Muscle of back (tissue), 13 donors: ENCODE measurements at places on chromosomes 2 and 18. TPM values are rescaled to one million over a fixed set of nuclear protein-coding genes. Genes with fewer than 3 reads are reported as not detected.
A peak's percentile ranks its signal among the peaks of the same experiment; 100 is the strongest.

DNA sequence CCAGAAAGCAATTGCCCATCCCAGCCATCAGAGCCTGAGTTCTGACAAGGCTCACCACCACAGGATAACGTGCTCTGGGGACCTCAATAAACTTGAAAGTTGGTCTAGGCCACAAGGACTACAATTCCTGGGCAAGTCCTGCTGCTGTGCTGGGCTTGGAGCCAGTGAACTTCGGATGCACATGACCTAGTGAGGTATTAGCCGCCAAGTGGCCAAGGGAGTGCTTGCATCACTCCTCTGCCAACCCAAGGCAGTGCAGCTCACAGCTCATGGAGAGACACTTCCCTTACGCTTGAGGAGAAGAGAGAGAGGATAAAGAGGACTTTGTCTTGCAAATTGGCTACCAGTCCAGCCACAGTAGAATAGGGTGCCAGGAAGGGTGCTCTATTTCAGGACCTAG lies 219.6 kb downstream of the MBD2 start:
- no peak for DNase-seq

MATN3 gene
- 1.1 TPM for polyA plus RNA-seq

DNA sequence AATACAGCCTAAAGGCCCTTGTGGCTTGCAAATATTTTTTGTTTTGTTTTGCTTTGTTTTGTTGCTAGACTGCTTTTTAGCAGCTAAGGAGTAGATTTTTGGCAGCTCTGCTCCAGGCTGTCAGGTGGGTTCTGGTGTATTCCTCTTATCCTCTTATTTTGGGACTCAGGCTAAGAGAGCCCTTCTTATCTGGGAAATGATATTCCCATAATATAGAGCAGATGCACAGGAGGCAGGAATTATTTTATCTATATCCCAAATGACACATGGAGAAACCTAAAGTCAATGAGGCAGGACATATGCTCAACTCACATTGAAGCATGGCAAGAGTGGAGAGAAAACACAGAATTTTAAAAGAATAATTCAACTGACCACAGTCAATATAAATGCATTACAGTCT lies 369.6 kb downstream of the RIT2 start:
- no peak for DNase-seq

GRCh38 chr2:118417406-118418120 lies 329.3 kb downstream of the INSIG2 start:
- DNase-seq, result peak; percentile 10

GRCh38 chr2:186639939-186640338 lies 50.1 kb downstream of the ITGAV start:
- no peak for DNase-seq

DNA sequence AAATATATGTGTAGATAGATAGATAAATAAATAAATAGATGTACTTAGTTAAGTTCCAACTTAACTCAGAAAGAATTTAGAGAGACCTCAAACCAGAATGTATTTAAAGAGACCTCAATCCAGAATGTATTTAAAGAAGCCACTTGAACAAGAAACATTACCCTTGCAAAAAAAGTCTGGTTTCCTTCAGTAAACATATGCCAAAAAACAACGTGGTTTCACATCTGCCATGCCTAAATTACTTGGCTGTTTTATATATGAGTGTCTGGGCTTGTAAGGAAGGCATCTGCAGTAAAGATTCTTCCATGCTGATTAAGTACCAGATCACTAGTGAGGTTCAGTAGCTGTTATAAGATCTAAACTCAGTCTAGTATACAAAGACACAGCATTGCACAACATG lies 29.1 kb upstream of the RPE start:
- DNase-seq, result no peak

- no peak for DNase-seq
Observed at GRCh38 chr2:48228345-48228684, 301.6 kb upstream of the STON1 start.

- no peak for DNase-seq
Observed at GRCh38 chr2:182163878-182164277, 178.2 kb downstream of the PPP1R1C start.

- DNase-seq, result no peak
Observed at GRCh38 chr2:192117705-192118104, 77.0 kb downstream of the TMEFF2 start.

ZEB2 gene
- 106 TPM for polyA plus RNA-seq

GRCh38 chr2:179440642-179441251 lies 176.1 kb upstream of the SESTD1 start:
- DNase-seq, result peak; percentile 31

DNA sequence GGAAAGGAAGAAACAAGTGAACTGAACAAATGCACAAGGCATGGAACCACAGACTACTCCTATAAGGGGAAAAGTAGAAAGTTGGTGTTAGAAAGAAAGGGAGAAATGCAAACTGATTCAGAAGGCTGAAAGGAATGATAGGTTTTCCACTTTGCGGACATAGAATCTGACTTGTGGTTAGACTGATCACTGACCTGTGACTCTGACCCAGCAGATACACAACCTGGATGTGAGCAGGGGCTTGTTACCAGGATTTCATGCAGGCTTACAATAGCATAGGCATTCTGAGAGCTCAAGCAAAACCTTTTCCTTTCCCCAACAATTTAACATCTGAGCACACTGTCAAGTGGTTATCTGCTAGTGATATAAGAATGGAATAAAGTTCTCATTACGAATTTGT lies 237.0 kb upstream of the CDH20 start:
- DNase-seq, result no peak

LBX2 gene
- 0.52 TPM for polyA plus RNA-seq
